GF-D8 (cell line): ENCODE measurements at places on chromosomes 1 and 21.

DNA sequence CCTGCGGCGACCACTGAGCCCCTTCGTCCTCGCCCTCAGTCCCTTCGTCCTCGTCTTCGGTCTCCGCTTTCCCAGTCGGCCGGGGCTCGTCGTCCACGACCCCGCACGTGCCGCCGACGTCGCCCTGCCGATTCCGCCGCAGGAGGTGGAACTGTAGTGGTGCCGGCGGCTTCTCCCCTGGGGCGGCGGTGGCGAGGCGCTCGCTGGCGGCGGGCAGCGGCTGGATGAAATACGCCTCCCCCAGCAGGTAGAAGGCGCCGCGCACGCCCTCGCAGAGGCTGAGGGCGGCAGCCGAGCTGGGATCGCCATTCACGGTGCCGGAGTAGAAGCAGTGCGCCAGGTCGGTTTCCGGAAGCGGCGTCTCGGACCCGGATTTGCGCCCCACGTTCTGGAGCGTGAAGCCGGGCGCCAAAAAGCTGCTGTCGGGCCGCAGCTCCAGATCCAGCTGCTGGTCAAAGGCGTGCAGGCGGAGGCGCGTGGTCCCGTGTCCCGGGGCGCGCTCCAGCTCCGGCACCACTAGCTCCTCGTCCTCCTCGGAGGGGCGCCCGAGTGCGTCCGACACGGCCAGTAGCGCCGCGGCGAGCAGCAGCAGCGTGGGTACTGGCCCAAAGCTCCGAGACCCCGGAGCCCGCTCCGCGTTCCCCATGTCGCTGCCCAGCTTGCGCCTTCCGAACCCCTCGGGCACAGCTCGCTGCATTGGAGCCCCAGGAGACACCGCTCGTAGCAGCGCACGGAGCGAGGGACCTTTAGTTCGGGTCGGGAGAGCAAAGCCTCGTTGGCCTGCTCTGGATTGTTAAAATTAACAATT, 747 bp downstream of the ADAMTS1 start:
- no peak for DNase-seq

DNA sequence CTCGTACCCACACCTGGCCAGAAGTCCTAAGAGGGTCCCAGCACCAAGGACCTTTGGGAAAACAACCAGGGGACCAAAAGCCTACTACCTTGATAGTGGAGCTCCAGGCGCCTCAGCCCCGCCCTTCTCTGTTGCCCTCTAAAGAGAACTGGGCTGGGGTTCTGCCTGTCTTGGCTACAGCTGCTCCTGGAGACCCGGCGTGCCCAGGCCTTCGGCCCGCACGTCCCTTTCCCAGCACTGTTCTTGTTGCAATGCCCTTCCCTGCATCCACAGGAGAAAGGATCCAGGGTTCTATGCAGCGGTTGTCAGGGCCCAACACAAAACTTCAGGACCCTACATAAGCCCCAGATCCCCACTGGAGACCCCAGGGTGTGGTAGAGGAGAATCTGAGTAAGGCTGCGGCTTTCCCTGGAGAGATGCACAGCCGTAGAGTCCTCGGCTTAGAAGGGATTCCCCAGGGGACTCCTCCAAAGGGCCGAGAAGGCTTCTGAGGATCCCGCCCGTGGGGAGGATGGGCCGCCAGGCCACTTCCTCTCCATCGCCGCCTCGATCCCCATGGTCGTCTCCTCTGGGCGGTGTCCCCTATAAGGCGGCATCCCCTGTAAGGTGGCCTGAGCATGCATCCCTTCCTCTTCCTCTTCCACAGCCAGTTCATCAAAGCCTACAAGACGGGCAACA, 12.0 kb downstream of the SLC66A1 start:
- DNase-seq, result no peak

DNA sequence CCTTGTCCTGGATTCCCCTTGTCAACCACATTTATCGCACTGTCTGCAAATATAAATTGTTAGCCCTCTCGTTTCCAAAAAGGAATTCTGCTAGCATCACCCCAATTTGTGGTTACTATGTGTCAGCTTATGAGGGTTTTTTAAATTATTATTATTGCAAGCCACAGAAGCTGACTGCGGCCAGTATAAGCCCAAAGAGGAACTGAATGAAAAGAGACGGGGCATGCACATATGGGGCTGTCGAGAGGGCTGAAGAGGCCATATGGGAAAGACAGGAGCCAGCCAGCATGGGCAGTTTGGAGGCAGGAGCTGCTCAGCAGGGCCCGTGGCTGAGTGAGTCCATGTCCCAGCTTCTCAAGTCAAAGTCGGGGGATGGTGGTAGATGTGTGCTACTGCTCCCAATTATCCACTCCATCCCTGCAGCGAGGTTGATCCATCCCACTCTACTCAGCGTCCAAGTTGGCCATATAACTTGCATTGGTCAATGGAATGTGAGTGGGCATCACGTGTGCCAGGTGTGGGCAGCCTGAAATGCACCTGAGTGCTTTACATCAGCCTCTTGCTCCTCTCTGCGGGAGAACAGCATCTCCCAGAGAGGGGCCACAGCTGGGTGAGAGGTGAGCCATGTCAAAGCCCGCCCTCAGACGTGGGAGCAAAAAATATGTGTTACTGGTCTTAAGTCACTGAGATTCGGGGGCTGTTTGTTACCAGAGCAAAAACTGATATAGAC, 37.6 kb upstream of the LDLRAP1 start:
- no peak for DNase-seq

DNA sequence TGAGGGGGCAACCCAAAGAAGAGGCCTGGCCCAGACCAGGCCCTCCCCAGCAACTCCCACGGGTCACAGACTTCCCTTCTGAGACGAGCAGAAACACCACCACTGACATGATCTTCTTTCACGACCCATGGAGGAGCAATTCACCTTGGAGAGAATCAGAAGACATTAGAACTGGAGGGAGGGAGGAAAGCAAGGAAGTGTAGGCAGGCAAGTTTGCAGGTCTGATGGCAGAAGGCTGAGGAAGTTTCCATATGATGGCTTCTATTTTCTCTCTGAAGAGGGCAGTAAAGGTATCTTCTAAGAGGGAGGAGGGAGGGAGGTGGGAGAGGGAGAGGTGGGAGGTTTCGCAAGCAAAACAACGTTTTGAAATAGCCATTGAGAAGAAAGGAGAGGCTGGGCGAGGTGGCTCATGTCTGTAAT, 1.4 kb upstream of the UBXN10 start:
- peak; percentile 15 for DNase-seq

DNA sequence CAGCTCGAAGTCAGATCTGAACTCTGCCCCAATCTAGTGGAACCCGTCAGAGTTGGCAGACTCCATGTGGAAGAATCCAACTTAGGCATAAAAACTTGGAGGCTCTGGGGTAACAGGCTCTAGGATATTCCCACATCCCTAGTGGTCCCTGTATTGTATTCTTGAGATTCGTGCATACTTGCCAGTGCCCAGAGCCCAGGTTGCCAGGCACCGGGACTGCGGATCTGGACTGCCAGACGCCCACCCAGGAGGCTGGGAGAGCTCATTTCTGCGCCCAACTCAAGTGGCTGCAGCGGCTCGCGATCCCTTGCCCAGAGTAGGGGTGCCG, 1.1 kb downstream of the GRIK1 start:
- no peak for DNase-seq

DNA sequence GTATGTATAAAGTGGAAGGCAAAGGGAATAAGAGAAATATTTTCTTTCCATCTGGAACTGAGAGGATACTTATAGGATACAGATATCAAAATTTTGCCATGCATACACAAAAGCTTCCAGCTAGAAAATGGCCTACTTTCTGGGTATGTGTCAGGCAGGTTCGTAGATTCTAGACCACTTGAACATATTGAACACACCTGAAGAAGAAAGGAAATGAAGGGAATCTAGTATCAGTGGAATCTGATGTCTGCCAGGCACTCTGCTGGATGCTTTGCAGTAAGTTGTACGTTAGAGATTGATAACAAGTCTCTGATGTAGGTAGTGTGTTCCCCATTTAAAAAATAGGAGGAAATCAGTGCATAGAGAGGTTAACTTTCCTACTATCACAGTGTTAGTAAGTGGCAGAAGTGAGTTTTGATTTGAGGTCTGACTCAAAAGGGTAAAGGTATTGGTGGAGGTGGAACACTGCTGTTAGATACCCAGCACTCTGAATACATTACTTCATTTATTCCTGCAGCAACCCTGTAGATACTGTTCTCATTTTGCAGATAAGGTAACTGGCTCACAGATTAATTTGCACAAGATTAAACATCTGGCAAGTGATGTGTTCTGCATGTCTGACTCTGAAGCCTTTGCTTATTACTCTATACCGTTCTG, 3.0 kb downstream of the CAMSAP2 start:
- DNase-seq, result no peak

GRCh38 chr1:93081716-93082115, 2.6 kb downstream of the MTF2 start:
- DNase-seq, result peak; percentile 11

DNA sequence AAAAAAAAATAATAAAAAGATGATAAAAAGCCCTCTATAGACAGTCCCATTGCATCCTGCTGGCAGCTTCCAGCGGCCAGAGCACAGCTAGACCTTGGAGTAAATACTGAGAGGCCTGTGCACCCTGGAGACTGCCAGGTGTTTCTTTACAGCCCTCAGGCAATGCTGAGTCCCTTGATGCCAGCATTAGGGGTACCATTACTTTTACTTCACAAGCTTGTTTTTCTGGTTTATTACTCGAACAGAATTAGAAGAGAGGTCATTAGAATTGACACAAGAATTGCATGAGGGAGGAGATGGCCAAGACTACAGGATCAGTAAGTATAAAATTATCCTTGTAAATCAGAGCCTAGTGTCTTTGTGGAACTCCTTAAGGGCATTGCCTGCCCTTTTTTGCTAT, 43.6 kb downstream of the AKNAD1 start:
- DNase-seq, result no peak

DNA sequence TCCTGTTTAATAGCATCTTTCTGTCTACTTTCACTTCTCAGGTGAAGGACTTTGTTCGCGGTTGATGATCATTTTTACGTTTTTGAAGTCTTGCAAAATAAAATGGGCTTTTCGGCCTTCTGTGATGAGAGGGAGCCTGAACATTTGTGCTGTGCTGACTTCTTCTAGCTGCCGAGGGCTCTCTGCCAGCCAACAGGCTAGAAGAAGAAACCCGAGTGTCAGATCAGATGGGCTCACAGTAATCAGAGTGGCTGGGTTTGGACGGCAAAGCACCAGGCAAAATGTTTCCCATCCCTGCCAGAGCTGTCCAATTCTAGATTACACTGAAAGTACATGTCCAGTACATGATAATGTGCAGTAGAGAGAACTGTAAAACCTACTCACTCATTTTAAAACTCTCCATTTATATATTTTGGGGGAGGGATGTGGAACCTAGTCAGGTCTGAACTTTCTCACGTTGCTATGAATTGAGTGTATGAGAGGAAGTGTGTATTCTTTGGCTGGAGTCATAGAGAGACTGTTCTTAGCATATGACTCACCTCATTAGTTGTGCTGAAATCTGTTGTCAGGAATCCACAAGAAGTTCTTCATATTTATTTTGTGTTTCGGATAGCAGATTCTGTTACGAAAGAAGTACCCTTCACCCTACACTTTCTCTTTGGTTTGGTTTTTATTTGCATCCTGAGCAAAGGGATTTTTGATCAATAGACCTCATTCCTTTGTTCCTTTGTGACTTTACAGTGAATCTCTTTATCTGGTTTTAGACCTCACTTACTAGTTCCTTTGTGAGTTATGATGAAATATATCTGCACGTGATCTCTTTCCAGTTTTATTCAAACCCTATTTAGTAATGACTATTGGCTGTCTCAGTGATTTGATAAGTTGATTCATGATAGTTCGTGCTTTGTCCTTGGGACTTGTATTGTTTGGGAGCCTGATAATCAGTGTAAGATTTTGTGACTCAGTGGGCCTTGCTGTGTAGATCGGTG, 4.8 kb downstream of the ATP1A1 start:
- peak; percentile 16 for DNase-seq

GRCh38 chr1:64472040-64472376, 2.1 kb downstream of the CACHD1 start:
- no peak for DNase-seq

- DNase-seq, result peak; percentile 64
These were observed 28.8 kb downstream of the TOR1AIP1 start for GRCh38 chr1:179910934-179911333.

- DNase-seq, result no peak
These were observed 107.2 kb downstream of the SIM2 start for GRCh38 chr21:36806103-36806502.

- DNase-seq, result no peak
These were observed 193.8 kb upstream of the EDN2 start for GRCh38 chr1:41678111-41678878.

- DNase-seq, result no peak
These were observed 8.9 kb upstream of the PRMT2 start for GRCh38 chr21:46626536-46626935.

GRCh38 chr1:172219966-172220365, 200.5 kb upstream of the C1orf105 start:
- no peak for DNase-seq

- DNase-seq, result no peak
These were observed 106.5 kb downstream of the UCHL5 start for GRCh38 chr1:192952646-192953045.

GRCh38 chr1:175209493-175209921, 16.9 kb upstream of the KIAA0040 start:
- DNase-seq, result no peak

GRCh38 chr1:181341026-181341632, 142.2 kb upstream of the CACNA1E start:
- no peak for DNase-seq

DNA sequence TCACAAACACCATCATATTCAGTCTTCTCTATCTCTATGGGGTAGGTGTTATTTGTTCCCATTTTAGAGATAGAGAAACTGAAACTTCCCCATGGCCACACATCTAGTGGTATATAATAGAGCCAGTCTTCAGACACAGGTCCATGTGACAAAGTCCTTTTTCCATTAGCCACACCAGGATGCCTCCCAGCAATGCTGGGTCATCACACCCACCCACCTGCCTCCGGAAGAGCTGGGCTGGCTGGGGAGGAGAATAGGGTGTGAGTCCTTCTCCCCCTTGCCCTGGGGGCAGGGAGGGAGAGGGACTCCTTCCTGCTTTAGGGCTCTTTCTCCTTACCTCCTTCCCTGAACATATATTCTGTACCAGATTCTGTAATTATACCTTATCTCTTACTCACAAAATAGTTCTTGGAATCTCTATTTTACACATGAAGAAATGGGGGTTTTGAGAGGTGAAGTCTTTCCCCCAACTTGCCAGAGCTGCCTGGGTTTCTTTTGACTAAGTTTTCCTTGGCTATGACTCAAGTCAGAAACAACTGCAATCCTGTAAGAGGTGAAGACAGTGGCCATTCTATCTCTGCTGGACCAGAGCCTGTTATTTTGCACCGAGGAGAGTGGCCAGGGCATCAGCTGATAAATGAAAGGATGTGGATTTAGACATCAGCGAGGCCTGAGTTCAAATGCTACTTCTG, 30.0 kb downstream of the SOX13 start:
- no peak for DNase-seq

GRCh38 chr1:227560393-227561173, 2.8 kb upstream of the ZNF678 start:
- DNase-seq, result no peak

DNA sequence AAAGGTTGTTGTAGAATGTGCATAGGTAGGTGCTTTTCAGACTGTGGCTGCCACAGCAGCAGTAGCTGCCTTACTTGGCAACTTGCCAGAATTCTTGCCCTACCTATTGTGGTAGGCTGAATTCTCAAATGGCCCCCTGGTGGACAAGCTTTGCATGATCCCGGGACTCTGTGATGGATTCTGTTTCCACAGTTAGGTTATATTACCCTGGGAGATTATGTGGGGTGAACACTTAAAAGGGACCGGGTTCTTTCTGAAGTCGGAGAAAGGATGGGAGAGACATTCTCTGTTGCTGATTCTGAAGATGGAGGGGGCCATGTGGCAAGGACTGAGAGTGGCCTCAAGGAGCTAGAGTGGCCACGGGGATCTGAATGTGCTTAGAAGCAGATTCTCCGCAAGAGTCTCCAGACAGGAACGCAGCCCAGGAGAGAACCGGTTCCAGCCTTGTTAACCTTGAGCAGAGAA, 32.1 kb upstream of the KCNE1 start:
- DNase-seq, result peak; percentile 25
